Activated naive CD4-positive, alpha-beta T cell treated with anti-CD3 and anti-CD28 coated beads, Interleukin-2, amount 10 ng/mL, durations not matched to agents 7 days and 5 days (primary cell): ENCODE measurements at places on chromosomes 1 and 21.

GRCh38 chr1:28021064-28021463 is 61.3 kb downstream of the XKR8 start:
- H3K27me3 ChIP-seq: no peaks in the 10 kb centered on the region
- no peak for DNase-seq
- no peak overlapping the region for H3K4me3 ChIP-seq
- peaks cover 37% of the 10 kb centered on the region for H3K36me3 ChIP-seq
- no peaks in the 10 kb centered on the region for H3K4me1 ChIP-seq
- no peak overlapping the region for H3K27ac ChIP-seq

- H3K4me3 ChIP-seq: peak overlapping the region; percentile 59
- H3K4me1 ChIP-seq: peaks cover 19% of the 10 kb centered on the region
- peaks cover 42% of the 10 kb centered on the region for H3K27me3 ChIP-seq
- H3K36me3 ChIP-seq: no peaks in the 10 kb centered on the region
- DNase-seq: no peak
Measured at GRCh38 chr1:115088115-115088778, 1.1 kb downstream of the TSPAN2 start.

DNA sequence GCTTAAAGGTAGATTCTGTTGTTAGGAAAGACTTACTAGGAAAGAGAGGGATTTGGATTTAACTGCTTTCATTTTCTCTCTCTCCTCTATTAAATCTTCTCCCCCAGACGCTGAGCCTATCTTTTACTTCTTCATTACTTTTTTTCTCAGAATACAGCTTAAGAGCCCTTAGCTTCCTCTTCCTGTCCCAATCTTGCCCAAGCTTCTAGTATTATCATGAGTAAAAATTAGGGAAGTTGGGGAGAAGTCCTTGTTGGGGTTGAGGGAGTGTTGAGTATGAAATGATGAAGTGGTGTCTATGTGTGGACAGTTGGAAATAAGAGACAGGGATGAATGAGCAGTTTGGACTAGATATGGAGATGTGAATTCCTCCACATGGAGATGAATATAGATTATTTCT is 35.0 kb downstream of the ACP6 start:
- H3K36me3 ChIP-seq: no peaks in the 10 kb centered on the region
- DNase-seq: no peak
- H3K27ac ChIP-seq: no peak overlapping the region
- H3K27me3 ChIP-seq: peaks cover 3% of the 10 kb centered on the region
- no peak overlapping the region for H3K4me3 ChIP-seq

- H3K36me3 ChIP-seq: no peaks in the 10 kb centered on the region
- no peak within 1 kb of the TSS for H3K4me3 ChIP-seq
- no peak within 1 kb of the TSS for H3K27ac ChIP-seq
Measured at GRCh38 chr1:11761988-11762406, at the start of gene C1orf167. TSS of gene C1orf167 (plus strand) at chr1:11762193. CDS start at chr1:11764401, 2,208 bp downstream.

GRCh38 chr1:64242895-64243756 is 39.7 kb downstream of the UBE2U start:
- no peaks in the 10 kb centered on the region for H3K36me3 ChIP-seq
- peaks cover 15% of the 10 kb centered on the region for H3K27me3 ChIP-seq
- peak overlapping the region; percentile 4 for H3K4me3 ChIP-seq
- peaks cover 27% of the 10 kb centered on the region for H3K4me1 ChIP-seq
- no peak overlapping the region for H3K27ac ChIP-seq
- DNase-seq: no peak

GRCh38 chr1:18937539-18937938 is 18.9 kb downstream of the IFFO2 start:
- peaks cover 11% of the 10 kb centered on the region for H3K4me1 ChIP-seq
- H3K4me3 ChIP-seq: no peak overlapping the region
- H3K27me3 ChIP-seq: no peaks in the 10 kb centered on the region
- no peak overlapping the region for H3K27ac ChIP-seq

- DNase-seq: no peak
- no peak overlapping the region for H3K4me3 ChIP-seq
- H3K4me1 ChIP-seq: peaks cover 25% of the 10 kb centered on the region
- H3K36me3 ChIP-seq: peaks cover 5% of the 10 kb centered on the region
- no peak overlapping the region for H3K27ac ChIP-seq
Measured at GRCh38 chr1:235277709-235278108, 50.3 kb downstream of the ARID4B start.

GRCh38 chr1:153612755-153613331 is at the start of gene S100A16:
TSS of gene S100A16 (minus strand) at chr1:153613137. CDS start at chr1:153608151, 4,986 bp downstream.
- DNase-seq: no peak
- peaks cover 3% of the 10 kb centered on the region for H3K4me1 ChIP-seq
- H3K27me3 ChIP-seq: peaks cover 30% of the 10 kb centered on the region

GRCh38 chr21:15421441-15421881 is 308.3 kb upstream of the USP25 start:
- H3K27ac ChIP-seq: no peak overlapping the region
- H3K4me1 ChIP-seq: peaks cover 12% of the 10 kb centered on the region
- DNase-seq: no peak
- H3K4me3 ChIP-seq: no peak overlapping the region

DNA sequence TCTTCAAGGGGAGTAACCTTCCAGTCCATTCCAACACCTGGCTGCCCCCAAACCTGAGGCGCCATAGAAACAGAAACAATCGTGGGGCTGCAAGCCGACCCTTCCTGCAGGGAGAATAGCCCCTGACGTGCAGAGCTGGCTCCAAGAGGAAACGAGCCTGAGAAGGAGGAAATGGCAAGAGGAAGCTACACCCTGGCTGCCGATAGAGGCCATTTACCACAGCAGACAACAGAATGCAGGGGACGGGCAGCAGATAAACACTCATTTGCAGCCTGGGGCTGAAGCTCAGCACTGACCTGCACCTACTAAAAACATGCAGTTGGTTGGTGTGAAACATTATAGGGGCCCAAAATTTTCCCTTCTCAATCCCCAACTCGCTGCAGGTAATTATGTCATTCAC is 8.7 kb upstream of the TDRD10 start:
- H3K4me1 ChIP-seq: peaks cover 40% of the 10 kb centered on the region
- peak overlapping the region; percentile 32 for H3K4me3 ChIP-seq
- no peaks in the 10 kb centered on the region for H3K36me3 ChIP-seq
- peaks cover 36% of the 10 kb centered on the region for H3K27me3 ChIP-seq
- peak; percentile 45 for DNase-seq

DNA sequence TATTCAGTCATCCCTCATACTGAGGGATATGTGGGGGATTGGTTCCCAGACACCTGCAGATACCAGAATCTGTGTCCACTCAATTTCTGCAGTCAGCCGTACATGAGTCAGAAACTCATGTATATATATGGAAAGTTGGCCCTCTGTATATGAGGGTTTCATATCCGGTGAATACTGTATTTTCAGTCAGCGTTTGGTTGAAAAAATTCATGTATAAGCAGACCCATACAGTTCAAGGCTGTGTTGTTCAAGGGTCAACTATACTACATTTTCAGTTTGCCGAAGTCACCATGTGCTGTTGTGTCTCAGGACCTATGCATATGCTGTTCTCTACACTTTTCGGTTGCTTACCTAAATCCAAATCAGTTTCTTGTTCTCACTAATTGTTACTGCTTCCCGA is 10.5 kb downstream of the AXDND1 start:
- DNase-seq: no peak
- no peak overlapping the region for H3K27ac ChIP-seq
- no peaks in the 10 kb centered on the region for H3K36me3 ChIP-seq
